Activated naive CD4-positive, alpha-beta T cell treated with anti-CD3 and anti-CD28 coated beads, Interleukin-2, amount 50 U/mL, for 72 hours (primary cell): ENCODE measurements at places on chromosomes 2 and 18. TPM values are rescaled to one million over a fixed set of nuclear protein-coding genes. Genes with fewer than 3 reads are reported as not detected.

- DNase-seq = no peak
Measured at GRCh38 chr2:179322289-179322688, 57.7 kb upstream of the SESTD1 start.

DNA sequence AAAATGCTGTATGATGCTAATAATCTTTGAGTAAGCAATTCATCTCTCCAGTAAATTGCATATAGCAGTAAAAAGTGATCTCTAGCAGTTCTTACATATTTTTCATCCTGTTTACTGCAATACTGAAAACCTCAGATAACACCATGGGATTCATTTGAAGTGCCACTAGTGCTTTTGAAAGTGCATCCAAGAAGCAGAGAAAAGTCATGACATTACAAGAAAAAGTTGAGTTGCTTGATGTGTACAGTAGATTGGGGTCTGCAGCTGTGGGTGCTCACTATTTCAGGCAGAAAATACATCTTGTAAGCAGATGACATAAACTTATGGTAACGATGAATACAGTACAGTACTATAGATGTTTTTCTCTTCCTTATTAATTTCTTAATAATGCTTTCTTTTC lies 1984.9 kb upstream of the LRRTM1 start:
- no peak for DNase-seq

DNA sequence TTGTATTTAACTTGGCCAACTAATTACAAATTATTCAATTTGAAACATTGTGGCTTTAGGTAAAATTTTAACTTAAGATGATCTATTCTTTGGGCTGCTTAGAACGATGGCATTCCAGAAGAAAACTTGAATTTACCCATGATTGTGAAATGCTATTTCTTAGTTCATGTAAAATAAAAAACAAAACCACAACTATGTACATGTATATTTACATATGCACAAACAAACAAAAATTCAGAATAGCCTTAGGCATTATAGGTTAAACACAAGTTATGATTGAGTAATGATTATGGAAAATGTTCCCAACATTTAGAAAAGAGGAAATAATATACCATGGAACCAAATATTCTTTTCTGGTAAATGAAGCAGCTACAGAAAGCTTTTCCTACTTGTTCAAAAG lies 3.5 kb upstream of the SMCHD1 start:
- DNase-seq = no peak

DNA sequence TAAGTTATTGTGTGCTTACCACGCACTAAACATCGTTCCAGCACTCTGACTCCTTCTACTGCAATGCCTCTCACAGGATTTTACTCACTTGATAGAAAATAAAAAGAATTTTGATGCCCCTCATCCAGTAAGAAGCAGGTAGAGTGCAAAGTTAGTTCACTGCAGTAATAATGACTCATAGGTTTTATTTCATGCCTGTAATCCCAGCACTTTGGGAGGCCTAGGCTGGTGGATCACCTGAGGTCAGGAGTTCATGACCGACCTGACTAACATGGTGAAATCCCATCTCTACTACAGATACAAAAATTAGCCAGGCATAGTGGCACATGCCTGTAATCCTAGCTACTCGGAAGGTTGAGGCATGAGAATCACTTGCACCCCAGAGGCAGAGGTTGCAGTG lies 190.6 kb downstream of the RAD51AP2 start:
- no peak for DNase-seq

- no peak for DNase-seq
Measured at GRCh38 chr2:177261116-177262060, 3.1 kb downstream of the NFE2L2 start.

GRCh38 chr2:235654103-235654813 lies 160.4 kb downstream of the AGAP1 start:
- no peak for DNase-seq

DNA sequence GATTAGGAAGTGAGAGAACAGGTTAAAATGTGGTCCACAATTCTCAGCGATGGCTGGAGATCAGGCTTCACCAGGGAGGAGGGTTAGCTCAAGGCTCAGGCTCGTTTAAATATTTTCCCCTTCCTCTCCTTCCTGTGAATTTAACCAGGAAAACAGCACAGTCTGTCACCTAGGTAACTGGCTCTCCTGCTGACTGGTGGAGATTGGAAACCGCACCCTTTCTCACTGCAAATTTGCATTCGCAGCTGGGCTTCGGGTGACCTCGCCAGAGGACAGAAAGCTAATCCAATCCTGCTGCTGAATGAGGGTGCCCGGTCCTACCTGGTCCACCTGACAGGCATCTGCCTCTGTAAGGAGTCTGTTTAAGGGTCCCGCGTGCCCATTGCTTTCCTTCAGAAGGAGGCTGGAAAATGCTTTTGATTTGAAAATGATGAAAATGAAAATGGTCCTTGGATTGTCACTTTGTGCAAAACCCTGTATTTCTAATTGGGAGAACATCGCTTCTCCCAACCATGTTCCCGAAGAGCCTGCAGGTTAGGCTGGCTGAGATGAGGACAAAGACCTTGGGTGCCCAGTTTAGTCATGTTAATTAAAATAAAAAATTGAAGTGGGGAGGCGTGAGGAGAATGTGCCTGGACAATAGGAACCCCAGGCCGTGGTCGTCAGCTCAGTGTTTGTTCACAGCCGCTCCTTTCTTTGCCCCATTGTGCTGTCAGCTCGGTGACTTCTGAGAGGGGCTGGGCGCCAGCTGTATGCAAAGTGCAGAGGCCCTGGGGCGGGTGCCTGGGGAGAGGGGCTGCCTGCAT lies 43.4 kb upstream of the MTCL1 start:
- no peak for DNase-seq

DNA sequence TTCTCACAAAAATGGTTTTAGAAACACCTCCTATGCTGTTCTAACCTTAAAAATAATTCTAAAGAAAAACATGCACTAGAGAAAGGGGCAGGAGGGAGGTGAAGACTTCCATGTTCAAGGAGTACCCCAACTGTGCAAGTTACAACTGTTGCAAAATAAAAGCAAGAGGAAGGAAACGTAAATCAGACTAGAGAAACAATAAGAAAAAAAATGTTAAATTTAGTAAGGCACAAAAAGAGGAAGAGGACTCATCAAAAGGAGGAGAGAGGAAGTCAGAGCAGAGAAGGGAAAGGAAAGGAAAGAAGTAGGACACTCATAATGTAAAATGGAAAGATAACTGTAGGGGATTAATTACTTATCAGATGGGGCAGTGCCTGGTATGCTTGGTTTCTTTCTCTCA lies 34.1 kb downstream of the RAPH1 start:
- DNase-seq = no peak

- DNase-seq = no peak
Measured at GRCh38 chr18:77755187-77755586, 505.5 kb downstream of the GALR1 start.

DNA sequence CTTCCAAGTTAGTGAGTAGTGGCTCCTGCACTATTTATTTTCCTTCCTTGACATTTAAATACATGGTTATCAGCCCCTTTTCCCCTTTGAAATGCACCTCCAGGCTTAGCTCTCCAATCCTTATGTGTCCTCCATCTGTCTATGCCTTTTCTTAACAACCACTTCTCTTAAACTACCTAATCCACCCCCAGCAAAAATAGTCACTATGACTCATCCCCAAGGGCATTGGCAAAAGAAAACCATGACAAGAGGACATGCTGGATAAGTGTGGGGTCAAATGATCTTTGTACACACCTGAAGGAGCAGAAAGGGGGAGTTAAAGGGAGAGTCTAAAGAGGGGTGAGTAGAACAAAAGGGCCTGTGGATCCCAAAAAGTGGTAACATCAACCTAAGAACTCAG lies 127.2 kb downstream of the ANKRD44 start:
- DNase-seq = no peak

Gene METTL4
- 20.3 TPM for total RNA-seq

Gene GALNT13
- total RNA-seq = not detected

Gene GRHL1
- 0.59 TPM for total RNA-seq
